ENCODE measurements at places on chromosomes 7 and 10.

DNA sequence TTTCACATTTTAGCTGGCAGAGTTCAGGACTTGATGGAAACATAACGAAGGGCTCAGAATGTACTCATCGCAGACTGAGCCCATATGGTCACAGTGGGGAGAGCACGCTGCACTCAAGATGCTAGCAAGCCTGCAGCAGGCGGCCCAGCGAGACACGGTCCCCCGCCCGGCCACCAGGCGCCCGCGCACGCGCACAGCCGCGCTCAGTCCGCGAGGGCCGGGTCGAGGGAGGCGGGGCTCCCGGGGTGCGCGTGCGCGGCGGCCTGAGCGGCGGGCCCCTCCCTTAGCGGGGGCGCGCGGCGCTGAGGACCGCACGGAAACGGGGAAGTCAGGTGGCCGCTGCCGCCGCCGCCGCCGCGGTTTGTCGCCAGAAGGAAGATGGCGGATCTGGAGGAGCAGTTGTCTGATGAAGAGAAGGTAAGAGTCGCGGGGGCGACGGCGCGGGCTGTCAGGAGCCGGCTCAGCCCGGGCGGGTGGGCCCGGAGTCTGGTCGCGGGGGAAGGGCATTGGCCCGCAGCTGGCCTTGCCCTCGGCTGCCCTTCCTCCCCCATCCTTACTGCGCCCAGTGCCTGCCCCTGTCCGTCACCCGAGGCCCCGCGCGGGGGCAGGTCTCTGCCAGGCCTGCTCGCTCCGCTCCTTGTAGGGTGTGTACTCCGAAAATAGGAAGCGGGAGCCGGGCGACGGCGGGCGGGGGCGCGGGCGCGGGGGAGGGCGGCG is at the start of gene CAPZA2:
Gene CAPZA2, plus strand, starts transcription at position 354 of the 717 bp plus-strand sequence. Its CDS starts 25 bp downstream, at position 379.
- DNase-seq, result peak; percentile 98

DNA sequence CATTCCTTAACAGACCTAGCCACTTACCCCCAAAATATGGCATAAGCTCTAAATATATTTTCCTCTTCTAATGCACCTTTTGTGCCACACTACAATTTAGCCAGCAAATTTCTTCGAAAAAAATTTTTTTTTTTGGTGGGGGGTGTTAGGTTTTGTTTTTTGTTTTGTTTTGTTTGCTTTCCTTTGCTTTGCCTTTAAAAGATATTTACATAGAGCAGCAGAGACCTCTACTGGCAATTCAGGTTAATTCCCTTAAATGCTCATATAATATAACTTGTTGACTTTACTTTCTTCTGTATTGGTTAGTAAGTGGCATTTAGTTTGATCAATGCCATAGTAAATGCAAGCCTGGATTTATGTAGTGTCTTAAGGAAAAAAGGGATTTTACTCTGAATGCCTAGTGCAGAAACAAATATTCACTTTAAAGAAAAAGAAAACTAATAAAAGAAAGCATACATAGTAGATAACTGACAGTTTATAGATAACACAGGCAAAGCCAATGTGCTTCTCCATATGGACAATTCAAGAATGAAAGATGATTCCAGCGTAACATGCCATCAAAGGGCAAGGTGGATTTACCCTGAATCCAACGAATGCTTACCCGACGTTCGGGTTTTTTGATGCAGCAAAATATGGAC is 1250.6 kb downstream of the GATA3 start:
- no peak for DNase-seq

DNA sequence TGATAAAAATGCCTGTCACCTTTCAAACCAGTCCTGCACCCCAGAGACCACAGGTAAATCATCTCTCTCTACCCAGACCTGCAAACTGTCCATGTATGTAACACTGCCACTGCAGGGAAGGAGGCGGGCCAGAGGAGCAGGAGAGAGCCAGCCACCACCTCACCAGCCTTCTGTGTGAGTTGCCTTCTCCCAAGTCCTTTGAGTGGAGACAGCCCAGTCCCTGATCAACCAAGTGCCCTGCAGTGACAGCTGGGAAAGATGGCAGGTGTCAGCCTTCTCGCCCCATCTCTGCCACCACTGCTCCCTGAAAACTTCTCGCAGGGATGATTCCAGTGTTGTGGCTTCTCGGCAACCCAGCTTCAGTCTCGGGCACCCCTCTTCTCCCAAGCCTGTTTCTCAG is 42.4 kb downstream of the MTURN start:
- no peak for DNase-seq

- DNase-seq, result no peak
Observed at GRCh38 chr7:70630818-70631457, 501.0 kb upstream of the GALNT17 start.

DNA sequence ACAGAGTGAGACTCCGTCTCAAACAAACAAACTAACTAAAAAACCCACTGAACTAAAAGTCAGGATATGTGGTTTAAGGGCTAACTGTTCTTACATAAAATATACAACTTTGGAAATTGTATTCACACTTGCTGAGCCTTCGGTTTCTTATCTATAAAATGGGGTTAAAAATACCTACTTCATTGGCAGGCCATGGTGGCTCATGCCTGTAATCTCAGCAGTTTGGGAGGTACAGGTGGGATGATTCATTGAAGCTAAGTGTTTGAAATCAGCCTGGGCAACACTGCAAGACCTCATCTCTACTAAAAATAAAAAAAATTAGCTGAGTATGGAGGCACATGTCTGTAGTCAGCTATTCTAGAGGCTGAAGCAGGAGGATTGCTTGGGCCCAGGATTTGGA is 115.4 kb upstream of the KLF6 start:
- DNase-seq, result no peak

DNA sequence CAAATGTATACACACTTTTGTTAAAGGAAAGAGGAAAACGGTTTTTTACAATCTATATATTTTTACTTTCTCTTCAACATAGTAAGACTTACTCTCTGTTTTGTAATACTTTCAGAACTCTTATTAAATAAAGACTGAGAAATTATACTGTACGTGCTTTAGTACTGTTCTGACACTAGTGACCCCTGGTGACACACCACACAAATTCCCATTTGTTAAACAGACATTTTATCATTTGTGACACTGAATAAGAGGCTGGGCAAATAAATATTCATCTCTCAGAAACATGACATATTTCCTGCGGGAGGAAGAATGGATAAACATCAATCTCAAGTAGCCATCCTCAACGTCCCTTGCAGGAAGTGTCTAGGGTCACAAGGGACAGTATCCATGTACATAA is 68.9 kb upstream of the ZNF33B start:
- no peak for DNase-seq

- DNase-seq, result no peak
Observed at GRCh38 chr7:90728568-90728967, 132.4 kb downstream of the CDK14 start.

GRCh38 chr10:117175215-117175900 is 21.9 kb upstream of the KCNK18 start:
- DNase-seq, result peak; percentile 22

- DNase-seq, result no peak
Observed at GRCh38 chr10:104077247-104077646, 8.4 kb downstream of the COL17A1 start.

- no peak for DNase-seq
Observed at GRCh38 chr10:60176925-60177324, 212.8 kb downstream of the ANK3 start.

DNA sequence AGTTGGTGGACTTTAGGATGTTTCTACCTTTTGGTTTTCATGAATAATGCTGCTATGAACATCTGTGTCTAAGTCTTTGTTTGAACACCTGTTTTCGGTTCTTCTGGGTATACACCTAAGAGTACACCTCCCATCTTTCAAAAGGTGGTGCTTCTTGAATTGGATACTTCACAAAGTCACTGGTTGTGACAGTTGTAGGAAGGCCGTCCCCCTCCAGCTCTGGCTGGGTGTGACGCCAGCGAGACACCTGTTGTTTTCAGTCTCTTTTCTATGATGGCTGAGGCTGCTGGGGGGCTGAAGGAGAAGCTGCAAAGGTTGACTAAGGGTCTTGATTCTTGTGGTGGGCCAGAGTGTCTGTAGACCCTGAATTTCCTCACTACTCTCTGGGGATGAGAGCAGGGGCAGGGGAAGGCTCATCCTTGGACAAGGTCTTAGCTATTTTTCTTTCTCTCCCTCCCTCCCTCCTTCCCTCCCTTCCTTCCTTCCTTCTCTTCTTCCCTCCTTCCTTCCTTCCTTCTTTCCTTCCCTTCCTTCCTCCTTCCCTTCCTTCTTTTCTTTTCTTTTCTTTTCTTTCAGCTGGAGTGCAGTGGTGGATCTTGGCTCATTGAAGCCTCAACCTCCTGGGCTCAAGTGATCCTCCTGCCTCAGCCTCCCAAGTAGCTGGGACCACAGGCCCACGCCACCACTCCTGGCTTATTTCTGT is 5.6 kb downstream of the NEURL1 start:
- DNase-seq, result no peak

DNA sequence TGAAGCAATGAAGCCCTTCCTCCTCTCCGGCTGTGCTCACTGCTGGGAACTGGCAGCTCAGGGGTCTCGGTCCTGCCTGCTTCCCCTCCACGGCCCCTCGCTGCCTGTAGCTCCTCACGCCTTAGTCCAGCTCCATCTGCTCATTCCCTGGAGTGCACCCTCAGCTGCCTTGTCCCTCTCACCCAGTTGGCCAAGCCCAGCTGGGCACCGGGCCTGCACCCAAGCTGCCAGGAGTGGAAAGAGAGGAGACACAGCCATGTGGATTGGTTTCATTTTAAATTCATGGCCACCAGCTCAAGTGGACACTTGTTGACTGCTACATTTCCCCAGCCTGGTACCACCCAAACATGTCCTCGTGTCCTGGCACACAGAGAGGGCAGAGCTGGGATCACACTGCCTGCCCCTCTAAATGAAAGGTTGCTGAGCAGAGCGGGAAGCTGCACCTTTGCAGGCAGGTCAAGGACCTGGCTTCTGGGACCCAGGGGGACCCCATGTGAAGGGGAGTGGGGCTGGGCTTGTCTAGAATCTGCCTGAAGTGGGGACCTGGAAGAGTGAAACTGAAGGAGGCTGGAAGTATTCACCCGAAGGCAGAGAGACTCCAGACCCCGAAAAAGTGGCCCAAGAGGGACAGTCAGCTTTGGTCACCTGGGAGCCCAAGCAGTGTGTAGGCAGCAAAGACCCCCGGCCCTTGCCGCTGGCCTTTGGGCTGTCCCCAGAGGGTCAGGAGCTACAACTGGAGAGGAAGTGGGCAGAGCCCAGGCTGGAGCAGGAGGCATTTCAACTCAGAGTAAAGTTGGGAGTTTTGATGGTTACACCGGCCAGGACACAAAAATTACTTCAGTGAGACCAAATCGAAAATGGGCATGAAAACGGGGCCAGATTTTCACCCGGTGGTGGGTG is 15.0 kb upstream of the BNIP3 start:
- DNase-seq, result no peak

DNA sequence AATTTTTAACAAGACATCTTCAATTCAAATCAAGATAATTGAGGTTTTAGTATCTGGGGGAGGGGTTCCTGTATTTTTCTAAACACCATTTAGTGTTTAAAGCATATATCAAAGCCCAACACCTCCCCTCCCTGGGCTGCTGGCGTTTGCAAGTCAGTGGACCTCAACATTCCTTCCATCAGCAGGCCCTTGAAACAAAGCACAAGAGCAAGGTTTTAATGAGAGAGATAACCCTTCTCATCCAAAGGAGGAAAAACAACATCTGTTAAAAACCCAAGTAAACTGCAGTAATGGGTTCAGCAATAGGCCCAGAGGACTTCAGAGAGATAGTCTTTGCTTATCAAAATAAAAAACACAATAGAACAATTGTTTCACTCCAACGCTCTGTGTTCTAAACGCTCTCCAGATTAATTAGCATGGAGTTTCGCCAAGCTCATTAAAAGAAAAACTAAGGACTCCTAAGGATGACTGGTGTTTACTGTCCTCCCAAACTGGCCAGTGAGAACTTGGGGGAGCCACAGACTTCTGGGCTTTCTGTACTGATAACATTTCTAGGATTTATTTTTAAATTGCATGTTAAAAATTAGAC is 2.5 kb downstream of the JCAD start:
- no peak for DNase-seq

- no peak for DNase-seq
Observed at GRCh38 chr7:147982307-147982706, 608.3 kb upstream of the C7orf33 start.

DNA sequence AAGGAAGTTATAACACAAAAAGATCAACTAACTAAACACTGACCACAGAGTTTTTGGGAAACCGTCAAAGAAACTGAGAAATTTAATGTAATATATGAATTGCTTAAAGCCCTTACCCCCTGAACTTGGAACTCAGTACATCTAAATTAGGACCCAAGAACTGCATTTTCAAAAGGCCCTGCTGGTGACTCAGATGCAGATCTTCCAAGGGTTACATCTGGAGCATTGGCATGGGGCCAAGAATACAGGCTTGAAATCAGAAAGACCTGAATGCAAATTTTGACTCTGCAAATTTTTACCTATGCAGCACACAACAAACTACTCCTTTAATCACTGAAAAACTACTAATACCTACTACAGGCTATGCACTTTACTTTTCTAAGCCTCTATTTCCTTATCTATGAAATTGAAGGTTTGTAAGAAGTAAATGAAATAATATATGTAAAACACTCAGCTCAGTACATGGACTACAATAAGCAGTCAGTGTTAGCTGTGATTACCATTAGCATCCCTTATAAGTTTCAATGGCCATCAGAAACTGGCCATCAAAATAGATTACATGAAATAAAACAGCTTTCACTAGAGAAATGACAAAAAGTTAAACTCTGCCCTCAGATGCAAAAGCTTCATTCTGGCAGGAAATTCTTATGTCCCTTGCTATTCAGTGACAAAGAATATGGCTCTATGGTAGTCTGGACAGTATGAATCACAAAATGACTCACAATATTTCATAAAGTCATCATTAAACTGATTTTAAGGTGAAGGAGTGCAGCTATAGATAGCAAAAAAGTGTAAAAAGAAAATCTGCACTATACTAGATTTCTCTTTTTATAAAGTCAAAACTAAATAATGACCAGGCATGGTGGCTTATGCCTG is 43.6 kb downstream of the NSUN6 start:
- DNase-seq, result no peak

- DNase-seq, result no peak
Observed at GRCh38 chr7:41447450-41448042, 255.3 kb downstream of the INHBA start.

GRCh38 chr10:9229702-9230244 is 1175.3 kb downstream of the GATA3 start:
- DNase-seq, result peak; percentile 1

- no peak for DNase-seq
Observed at GRCh38 chr10:99630991-99631390, 10.8 kb upstream of the SLC25A28 start.

GRCh38 chr10:104387130-104387888 is 33.7 kb downstream of the CFAP58 start:
- no peak for DNase-seq

- DNase-seq, result no peak
Observed at GRCh38 chr7:83468251-83468739, 180.6 kb downstream of the SEMA3E start.

GRCh38 chr7:68744036-68744435 is 854.2 kb upstream of the AUTS2 start:
- no peak for DNase-seq

Measured in activated T-cell treated with anti-CD3 and anti-CD28 coated beads, Interleukin-2, amount 50 U/mL, for 72 hours (primary cell).